ENCODE measurements at places on chromosomes 2 and 18.

GRCh38 chr18:78721981-78722380 lies 257.6 kb upstream of the SALL3 start:
- no peak for DNase-seq

DNA sequence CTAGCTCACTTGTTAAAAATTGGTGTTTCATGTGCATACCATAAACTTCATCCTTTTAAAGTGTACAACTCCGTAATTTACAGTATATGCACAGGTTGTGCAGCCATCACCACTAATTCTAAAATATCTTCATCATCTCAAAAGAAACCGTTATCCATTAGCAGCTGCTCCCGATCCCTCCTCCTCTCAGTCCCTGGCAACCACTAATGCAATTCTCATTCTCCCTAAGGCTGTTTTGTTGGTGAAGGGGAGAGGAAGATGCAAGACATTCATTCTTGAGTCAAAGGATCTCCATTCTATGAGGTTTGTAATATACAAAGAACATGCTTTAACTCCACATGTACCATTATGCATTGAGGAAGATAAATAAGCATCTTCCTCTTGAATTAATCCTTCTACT lies 48.6 kb downstream of the RNU4ATAC start:
- no peak for DNase-seq

GRCh38 chr2:63669596-63669995 lies 80.8 kb downstream of the MDH1 start:
- no peak for DNase-seq

GRCh38 chr18:45336448-45336847 lies 278.8 kb upstream of the SLC14A2 start:
- DNase-seq, result no peak

- DNase-seq, result peak; percentile 85
These were observed 856.4 kb downstream of the RNF144A start for GRCh38 chr2:7773362-7774360.

GRCh38 chr2:155026651-155027174 lies 328.2 kb downstream of the KCNJ3 start:
- no peak for DNase-seq

- no peak for DNase-seq
These were observed 27.7 kb upstream of the NFATC1 start for GRCh38 chr18:79367989-79368388.

GRCh38 chr2:219171231-219171651 lies 1.4 kb upstream of the SLC23A3 start:
- peak; percentile 72 for DNase-seq

GRCh38 chr2:29394311-29394980 lies 279.2 kb downstream of the CLIP4 start:
- DNase-seq, result no peak

- DNase-seq, result no peak
These were observed 199.3 kb downstream of the HDAC4 start for GRCh38 chr2:239201531-239201876.

GRCh38 chr2:204749319-204749718 lies 204.0 kb downstream of the PARD3B start:
- DNase-seq, result no peak

- DNase-seq, result no peak
These were observed 173.7 kb upstream of the HNRNPA3 start for GRCh38 chr2:177038787-177039484.

DNA sequence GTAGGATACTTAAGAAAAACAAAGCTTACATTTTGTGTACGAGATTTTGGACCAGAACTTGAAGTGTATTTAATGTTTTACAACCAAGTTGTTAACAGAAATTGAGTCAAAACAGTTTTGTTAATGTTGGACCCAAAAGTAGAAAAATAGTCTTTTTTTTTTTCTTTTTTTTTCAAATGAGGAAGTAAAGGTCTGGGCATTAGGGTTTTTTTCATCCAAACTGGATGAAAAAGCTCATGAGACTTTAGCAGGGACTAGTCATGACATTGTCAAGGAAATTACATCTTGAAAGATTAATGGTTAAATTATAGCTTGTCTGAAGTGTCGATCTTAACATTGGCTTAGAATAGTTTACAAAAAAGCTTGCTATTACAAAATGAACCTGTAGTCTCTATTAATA lies 32.3 kb downstream of the CCNT2 start:
- no peak for DNase-seq

DNA sequence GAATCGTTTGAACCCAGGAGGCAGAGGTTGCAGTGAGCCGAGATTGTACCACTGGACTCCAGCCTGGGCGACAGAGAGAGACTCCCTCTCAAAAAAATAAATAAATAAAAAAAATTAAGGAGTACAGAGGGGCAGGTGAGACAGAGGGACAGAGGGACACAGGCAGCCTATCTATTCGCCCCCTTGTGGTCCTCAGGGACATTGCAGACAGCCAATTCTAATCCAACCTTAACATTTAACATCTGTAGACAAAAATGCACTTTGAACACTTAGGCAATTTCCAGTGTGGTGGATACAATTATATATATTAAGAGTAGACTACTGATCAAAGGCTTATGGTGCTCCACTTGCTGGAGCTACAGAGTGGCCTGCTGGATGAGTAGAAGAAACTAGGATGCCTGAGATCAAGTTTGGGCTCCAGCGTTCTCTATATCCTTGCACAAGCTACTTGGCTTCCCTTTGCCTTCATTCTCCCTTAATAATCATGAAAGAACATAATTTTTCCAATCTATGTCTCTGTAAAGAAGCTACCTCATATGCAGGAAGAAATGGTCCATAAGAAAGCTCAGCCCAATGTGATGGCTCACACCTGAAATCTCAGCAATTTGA lies 8.2 kb upstream of the SMARCAL1 start:
- DNase-seq, result no peak

DNA sequence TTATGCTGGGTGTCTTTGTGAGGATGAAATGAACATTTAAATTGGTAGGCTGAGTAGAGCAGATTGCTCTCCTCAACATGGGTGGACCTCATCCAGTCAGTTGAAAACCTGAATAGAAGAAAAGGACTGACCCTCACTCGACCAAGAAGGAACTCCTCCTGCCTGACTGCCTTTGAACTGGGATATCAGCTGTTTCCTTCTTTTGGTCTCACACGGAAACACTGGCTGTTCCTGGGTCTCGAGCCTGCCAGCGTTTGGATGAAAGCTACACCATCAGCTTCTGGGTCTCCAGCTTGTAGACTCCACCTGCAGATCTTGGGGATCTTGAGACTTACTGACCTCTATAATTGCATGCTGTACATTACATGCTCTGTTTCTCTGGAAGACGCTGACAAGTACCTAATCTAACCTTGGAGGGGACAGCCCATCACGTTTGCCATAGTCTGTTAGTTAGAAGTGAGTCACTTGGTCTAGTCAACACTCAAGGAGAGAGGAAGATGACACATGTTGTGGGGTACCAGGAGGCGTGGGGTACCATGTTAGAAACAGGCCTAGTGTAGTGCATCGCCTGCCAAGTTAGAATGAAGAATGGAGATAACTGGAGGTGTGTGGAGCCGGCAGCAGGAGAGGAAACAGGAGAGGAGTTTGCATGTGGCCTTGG lies 267.0 kb downstream of the MREG start:
- no peak for DNase-seq

DNA sequence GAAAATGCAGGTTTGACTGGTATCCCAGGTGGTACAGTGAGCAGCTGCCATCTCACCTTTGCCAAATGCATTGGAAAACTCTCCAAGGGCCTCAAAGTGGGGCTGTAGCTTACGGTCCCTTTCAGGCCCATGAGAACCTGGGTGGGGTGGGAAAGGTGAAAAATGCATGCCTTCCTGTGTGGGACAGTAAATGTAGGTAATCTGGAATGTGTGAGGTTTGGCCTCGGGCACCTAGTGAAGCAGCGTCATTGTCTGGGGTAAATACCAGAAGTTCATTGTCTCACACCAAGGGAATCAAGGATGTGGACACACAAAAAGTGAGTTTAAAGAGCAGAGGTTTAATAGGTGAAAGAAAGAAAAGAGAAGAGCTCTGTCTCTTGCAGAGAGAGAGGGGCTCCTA lies 36.6 kb downstream of the TIMM21 start:
- DNase-seq, result no peak

DNA sequence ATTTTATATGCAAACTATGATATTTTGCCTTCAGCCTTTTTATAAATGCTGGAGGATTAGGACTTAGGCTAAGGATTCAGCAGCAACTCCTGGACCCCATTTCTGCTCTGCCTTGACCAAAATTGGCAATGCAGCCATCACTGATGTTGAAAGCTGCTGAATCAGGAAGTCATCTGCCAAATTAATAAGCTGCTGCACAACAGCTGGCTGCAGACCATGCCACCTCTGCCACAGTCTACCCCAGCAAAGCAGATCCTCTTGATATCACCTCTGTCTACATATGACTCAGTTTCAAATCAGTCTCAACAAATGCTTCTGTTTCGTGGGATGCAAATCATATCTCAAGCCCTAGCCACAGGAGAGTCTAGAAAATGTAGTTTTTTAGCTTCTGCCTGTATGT lies 7.1 kb upstream of the SOS1 start:
- peak; percentile 74 for DNase-seq

DNA sequence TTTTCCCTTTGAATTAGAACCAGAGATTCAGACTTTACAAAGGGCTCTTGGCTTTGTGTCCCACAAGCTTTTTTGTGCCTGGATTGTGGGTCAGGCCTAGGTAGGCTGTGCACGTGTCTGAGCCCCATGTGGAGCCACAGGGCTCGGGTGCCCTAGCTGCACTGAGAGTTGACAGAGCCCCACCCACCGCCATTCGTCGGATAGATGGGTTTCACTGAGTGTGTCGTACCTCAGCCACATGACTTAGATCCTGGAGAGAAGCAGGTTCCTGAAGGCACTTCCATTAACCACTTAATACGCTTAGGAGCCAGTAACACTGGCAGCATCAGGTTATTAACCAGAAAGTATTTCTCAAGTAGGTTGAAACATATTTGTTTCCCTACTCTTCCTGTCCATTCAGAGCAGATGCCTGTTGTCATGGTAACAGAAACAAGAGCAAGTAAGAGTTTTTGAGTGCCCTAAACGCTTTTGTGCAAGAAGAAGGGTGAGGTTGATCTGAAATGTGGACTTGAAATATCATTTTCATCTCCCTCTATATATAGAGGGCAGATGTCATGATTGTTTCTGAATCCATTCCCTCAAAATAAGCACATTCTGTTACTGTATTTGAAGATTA lies 30.0 kb downstream of the ADCYAP1 start:
- no peak for DNase-seq

- no peak for DNase-seq
These were observed 4.1 kb upstream of the KLHL30 start for GRCh38 chr2:238134393-238134785.

- DNase-seq, result no peak
These were observed 46.3 kb downstream of the PSD4 start for GRCh38 chr2:113219889-113220641.

DNA sequence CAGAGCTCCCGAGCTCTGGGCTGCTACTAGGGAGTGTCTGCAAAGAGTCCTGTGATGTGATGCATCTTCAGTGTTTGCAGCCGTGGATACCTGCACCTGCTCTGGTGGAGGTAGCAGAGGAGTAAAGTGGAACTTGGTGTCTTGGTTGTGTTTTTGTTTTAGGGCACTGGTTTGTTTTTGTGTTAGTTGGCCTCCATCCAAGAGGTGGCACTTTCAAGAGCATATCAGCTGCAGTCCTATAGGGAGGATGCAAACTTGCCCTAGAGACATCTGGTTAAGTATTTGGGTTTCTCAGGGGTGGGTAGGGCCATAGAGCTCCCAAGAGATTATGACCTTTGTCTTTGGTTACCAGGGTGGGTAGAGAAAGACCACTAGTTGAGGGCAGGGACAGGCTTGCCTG lies 1249.0 kb upstream of the FAM98A start:
- DNase-seq, result no peak

DNA sequence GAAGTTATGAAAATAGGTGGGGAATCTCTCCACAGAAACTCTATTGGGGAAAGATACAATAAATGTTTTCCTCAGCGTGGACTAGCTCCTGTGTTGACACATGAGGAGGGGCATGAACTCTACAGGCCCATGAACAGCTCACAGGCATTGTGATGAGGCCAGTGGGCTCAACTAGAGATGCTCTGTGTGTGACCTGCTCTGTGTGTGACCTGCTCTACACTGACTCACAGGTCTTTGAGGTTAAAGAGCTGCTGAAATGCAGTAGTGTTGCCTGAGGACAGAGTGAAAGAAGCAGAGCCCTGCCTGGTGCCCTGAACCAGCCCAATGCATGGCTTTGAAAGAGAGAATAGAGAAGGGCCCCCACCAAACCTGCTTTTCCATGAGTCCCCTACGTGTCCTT lies 117.6 kb downstream of the MCFD2 start:
- DNase-seq, result no peak

GRCh38 chr2:212997526-212998020 lies 153.8 kb downstream of the IKZF2 start:
- DNase-seq, result no peak

- no peak for DNase-seq
These were observed 41.6 kb downstream of the SH3RF3 start for GRCh38 chr2:109170645-109171044.

DNA sequence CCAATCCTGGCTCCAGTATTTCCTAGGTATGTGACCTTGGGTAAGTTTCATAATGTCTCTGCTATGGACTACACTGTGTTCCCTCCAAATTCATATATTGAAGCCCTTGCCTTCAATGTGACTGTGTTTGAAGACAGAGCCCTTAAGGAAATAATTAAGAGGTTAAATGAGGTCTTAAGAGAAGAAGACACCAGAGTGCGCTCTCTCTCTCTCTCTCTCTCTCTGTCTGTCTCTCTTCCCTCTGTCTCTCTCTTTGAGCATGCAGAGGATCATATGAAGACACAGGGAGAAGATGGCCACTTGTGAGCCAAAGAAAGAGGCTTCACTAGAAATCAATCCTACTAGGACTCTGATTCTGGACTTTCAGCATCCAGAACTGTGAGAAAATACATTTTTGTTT lies 52.2 kb downstream of the NXPH2 start:
- DNase-seq, result no peak

DNA sequence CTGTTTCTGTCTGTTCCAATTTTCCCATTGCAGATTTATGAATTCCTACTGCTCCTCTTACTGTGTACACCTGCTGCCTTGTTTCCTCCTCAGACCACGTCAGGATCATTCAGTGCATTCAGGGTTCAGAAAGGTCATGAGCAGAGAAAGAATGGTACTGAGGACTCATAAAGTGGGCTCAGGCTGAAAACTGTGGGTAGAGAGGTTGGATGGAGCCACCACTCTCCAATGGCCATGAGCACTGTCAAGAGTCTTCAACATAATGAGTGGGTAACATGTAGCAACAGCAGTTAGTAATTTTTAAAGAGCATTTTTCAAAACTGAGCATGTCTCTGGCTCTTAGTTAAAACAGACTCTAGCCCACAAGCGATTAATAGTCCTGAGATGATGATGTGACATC lies 138.2 kb downstream of the ZEB2 start:
- DNase-seq, result no peak

DNA sequence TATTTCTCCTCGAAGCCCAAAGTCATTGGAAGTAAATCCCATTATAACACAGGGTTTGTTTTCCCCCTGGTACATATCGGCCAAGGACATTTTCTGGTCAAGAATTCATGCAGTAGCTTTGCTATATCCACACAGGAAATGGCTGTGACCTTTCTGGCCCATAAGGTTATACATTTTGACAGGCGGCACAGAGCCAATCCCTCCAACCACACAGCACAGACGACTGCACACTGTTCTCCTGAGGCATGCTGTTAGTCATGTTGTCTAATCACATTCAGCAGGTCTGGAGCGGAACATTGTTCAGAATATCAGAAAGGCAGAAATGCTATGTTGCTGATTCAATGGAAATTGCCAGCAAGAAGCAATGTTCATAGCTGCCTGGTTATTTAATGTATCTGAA lies 742.3 kb upstream of the SLC8A1 start:
- no peak for DNase-seq

- no peak for DNase-seq
These were observed 44.5 kb upstream of the CHN1 start for GRCh38 chr2:175049661-175050060.

GRCh38 chr2:101302016-101302415 lies 6.5 kb downstream of the RNF149 start:
- DNase-seq, result no peak

Measured in natural killer cell treated with Interleukin-12 subunit alpha and Interleukin-12 subunit beta and Interleukin-15 and Interleukin-18, amount 100 ng/mL, for 72 hours (primary cell).